ENCODE measurements at places on chromosomes 11 and 22.

- no peak for DNase-seq
Observed at GRCh38 chr22:37563153-37564081, 3.1 kb downstream of the CDC42EP1 start.

GRCh38 chr11:71172680-71173079 lies 79.7 kb downstream of the SHANK2 start:
- no peak for DNase-seq

DNA sequence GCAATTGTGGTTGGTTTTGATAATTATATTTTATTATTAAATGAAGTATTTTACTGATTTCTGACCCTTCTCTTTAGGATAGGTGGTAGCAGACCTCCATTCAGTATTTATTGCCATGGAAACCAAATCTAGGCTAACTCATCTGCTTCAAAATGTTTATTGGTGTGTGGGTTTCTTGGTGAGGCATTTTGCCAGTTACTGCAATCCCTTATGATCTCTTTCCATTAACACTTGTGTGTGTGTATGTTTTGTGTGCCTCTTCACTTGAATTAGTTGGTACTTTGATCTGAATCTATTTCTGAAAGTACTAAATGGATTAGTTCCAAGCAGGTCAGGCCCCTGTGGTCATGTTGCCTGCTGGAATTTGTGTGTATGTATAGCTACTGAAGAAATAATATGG lies 184.4 kb upstream of the C11orf87 start:
- DNase-seq = no peak

DNA sequence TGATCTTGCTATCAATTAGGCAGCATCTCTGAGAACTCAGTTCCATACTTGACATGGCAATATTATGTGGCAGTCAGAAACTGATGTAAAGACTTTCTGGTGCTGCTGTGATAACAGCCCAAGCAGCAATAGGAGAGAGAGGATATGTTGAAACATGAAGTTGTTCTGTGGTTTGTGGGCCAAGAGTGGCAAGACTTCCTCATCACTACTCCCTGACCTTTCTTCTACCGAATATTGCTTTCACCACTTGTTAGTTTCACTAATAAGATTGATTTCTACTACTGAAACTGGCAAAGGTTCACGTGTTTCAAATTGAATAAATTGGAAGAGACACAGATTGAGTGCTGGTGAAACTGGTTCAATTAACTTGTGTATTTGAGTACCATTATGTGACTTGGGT lies 852.6 kb upstream of the RAG2 start:
- DNase-seq = no peak

- no peak for DNase-seq
Observed at GRCh38 chr11:116873381-116873780, 36.0 kb upstream of the APOA1 start.

DNA sequence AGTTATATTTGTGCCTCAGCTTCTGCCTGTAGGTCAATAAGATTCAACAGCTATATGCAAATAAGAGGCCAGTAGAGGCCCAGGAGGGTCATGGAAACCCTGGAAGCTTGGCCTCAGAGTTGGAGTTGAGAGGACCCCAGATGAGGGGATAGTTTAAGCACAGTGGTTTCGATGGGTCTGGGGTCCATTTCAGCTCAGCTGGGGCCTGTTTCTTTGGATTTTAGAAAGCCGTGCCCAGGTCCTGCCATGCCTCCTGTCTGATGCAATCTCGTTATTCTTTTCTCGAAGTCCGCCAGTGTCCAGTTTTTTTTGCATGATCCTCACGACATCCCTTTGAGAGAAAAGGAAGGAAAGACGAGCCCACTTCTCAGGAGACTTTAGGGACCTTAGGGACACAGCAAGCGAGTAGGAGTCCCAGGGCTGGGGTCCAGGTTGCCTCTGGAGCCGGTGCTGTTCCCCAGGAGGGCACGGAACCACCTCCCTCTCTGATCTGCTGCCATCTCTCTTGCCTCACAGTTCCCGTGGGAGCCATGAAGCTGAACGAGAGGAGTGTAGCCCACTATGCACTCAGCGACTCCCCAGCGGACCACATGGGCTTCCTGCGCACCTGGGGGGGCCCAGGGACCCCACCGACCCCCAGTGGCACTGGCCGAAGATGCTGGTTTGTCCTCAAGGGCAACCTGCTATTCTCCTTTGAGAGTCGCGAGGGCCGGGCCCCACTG lies 2.6 kb upstream of the SMDT1 start:
- no peak for DNase-seq

Measured in NCI-H187 (cell line).